ENCODE measurements at places on chromosomes 2 and 18.

DNA sequence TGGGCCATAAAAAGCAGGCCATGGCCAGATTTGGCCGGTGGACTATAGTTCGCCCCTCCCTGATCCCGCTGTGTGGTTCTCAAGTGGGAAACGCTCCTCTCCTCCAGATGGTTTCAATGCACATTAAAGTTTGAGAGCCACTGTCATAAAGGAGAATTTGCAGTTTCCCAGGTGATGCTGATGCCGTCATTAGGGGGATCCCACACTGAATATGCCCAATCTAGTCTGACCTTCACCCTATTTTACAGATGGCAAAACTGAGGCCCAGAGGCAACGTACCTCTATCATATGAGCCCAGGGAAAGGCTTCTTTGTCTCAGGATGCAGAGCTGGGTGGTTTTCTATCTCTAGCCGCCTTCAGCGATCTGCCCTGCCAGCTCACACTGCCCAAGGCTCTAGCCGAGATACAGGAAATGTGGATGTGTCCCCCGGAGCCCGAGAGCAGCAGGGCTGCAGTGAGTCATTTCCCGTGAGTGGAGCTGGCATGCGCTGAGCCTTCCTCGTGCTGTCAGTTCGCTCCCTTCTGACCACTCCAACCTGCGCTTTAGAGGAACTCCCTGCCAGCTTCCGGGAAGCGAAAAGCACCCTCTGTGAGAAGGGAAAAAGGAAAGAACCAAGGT, 116.2 kb downstream of the SMAD7 start:
- H3K4me1 ChIP-seq: peaks cover 29% of the 10 kb centered on the region
- peak overlapping the region; percentile 48 for H3K4me3 ChIP-seq
- H3K27me3 ChIP-seq: no peaks in the 10 kb centered on the region

- no peaks in the 10 kb centered on the region for H3K27me3 ChIP-seq
- H3K36me3 ChIP-seq: no peaks in the 10 kb centered on the region
- H3K4me1 ChIP-seq: no peaks in the 10 kb centered on the region
- no peak for DNase-seq
Measured at GRCh38 chr2:73436019-73436418, 50.4 kb downstream of the ALMS1 start.

DNA sequence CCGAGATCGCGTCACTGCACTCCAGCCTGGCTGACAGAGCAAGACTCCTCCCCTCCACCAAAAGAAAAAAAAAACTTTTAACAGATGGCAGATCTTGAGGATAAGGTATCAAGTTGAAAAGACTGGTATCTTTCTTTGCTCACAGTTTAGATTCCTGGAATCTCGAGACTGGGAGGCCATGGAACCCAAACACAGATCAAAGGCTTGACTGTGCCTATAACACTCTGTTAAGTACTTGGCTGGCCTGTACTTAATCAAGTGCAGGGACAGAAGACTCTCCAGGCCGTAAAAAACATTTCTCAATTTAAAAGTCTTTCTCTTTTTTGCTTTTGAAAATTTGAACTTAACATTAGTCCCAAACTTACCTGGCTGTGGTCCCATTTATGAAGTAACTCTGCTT, 107.1 kb upstream of the ZNF516 start:
- no peaks in the 10 kb centered on the region for H3K27me3 ChIP-seq
- H3K27ac ChIP-seq: no peak overlapping the region
- no peaks in the 10 kb centered on the region for H3K36me3 ChIP-seq
- DNase-seq: no peak

DNA sequence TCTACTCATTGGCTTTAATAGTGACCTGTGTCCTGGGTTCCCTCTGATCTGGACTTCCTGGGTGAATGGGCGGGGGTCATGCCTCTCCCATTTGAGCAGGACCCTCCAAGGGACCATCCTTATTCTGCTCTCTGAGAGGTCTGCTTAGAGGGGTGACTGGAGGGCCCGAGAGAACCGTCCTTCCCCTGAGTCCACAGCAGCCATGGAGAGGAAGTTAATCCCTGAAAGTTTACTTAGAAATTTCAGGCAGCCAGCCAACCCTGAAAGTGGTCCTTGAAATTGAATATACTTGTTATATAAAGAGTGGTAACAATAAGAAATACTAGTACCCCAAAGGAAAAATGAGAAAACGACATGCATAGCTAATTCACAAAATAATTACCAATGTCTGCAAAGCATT, 226.1 kb downstream of the DYSF start:
- H3K36me3 ChIP-seq: no peaks in the 10 kb centered on the region
- H3K27me3 ChIP-seq: no peaks in the 10 kb centered on the region
- H3K27ac ChIP-seq: no peak overlapping the region

DNA sequence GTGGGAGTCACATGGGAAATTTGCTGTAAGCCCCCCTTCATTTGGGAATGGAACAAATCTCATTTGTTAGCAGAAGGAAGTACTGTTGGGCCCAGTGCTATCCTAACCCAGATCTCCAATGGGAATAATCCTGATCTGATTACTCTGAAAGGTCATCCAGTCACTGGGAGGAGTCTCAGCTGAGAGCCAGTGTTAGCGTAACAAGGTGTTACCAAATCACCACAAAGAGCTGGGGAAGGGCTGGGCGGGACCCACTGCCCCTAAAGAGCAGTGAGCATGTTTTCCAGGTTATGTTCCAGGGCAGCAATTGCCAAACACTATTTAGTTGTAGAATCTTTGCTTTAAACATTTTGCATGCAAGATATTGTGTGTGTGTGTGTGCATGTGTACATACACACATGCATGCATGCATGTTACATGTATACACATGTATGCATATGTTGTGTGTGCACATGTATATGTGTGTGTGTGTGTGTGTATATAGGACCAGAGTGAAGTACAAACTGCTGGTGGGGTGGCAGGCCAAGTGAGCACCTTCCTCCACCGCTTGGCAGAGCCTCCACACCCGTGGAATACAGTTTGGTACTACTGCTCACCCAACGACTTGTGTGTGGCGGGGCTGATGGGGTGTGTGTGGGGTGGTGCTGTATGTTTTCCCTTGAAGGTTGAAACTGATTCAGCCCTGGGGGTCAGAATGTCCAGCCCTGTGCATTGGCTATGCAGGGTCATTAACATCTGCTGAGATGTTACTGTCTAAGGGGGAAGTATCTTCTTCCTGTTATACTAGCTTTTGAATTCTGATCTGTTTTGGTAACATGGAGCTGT, 15.2 kb downstream of the INPP5D start:
- 0 out of 2 replicates have a peak, but pooled peaks cover 2% of the 10 kb centered on the region for H3K36me3 ChIP-seq
- H3K27ac ChIP-seq: peak overlapping the region; percentile 60
- no peaks in the 10 kb centered on the region for H3K27me3 ChIP-seq
- H3K4me3 ChIP-seq: peak overlapping the region; percentile 32
- peaks cover 29% of the 10 kb centered on the region for H3K4me1 ChIP-seq

DNA sequence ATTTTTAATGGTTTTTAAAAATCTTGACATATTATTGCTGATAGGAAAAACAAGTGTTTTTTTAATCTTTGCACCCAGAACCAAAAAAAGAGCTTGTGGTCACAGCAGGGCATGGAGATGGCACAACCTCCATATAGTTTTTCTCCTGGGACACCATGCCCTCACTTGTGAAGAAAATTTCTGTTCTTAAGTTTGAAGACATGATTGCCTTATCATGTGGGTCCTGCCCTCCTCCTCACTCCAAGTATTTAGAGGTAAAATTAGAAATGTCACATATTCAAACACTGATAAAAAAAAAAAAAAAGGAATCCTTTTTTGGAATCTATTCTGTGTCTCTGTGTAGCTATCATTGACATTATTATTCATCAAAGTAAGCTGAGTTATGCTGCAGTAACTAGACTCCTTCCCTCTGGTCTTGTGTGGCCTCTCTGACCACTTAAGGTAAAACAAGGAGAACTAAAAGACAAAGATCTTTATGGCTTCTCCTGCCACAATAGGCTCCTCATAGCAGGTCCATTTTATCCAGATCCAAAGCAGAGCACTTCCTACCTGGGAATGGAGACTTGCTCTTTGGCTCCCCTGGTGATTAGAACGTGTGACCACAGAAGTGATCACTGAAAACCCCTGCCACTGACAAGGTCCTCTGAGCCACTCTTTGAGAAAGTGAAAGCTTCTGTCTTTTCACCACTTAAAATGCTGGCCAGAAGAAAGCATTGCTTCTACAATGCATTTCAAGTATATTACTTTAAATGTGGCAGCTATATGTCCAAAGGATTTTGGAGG, 19.8 kb downstream of the ADD2 start:
- H3K27ac ChIP-seq: no peak overlapping the region
- H3K4me3 ChIP-seq: no peak overlapping the region
- DNase-seq: no peak
- H3K36me3 ChIP-seq: no peaks in the 10 kb centered on the region
- no peaks in the 10 kb centered on the region for H3K4me1 ChIP-seq

DNA sequence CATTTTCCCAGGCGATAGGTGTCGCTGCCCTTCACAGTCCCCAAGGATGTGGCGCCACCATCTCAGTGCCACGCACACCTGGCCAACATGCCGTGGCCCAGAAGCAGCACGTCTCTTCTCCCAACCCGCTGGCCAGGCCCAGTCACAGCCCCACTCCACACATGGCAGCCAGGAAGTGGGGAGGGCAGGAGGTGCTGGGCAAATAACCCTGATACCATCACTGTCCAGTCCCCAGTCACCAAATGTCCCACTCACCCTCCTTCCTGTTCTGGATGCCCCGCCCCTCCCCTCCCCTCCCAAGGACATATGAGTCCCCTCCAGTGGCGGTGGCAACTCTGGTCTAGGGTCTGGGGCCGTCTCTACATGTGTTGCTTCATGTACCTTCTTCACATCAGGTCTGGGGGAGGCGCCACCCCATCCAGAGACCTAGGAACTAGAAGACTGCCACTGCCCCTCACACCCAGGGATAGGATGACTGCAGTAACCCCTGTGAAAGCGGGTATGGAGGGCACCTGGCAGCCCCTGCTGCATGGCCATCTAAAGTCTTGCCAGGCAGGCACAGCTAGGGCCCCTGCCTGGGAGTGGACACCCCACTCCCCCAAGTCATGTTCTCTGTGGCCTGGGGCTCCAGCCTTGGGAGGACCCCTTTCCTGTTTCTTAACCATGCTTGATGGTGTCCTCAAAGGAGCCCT, 7.3 kb upstream of the CAPN10 start:
- H3K27me3 ChIP-seq: no peaks in the 10 kb centered on the region
- DNase-seq: no peak
- peaks cover 48% of the 10 kb centered on the region for H3K4me1 ChIP-seq
- no peak overlapping the region for H3K4me3 ChIP-seq
- H3K27ac ChIP-seq: peak overlapping the region; percentile 99

DNA sequence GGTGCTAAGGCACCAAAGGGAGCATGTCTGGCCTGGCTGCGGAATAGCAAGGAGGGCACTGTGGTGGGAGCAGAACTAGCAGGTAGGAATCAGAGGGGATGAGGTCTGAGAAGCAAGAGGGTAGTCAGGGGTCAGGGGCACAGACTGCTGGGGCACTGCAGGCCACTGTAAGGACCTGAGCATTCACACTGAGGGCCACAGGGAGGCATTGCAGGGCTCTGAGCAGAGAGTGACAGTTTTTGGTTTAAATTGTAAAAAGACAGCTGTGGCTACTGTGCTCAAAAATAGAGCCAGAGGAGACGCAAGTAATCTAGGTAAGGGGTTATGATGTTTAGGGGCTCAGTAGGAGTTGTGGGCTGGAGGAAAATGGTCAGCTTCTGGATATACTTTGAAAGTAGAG, 41.5 kb downstream of the ARHGAP25 start:
- H3K27ac ChIP-seq: no peak overlapping the region
- H3K4me3 ChIP-seq: peak overlapping the region; percentile 75

GRCh38 chr18:55787536-55788073, 199.6 kb upstream of the TCF4 start:
- no peaks in the 10 kb centered on the region for H3K36me3 ChIP-seq
- no peak overlapping the region for H3K27ac ChIP-seq
- no peaks in the 10 kb centered on the region for H3K27me3 ChIP-seq

- H3K36me3 ChIP-seq: no peaks in the 10 kb centered on the region
- no peak overlapping the region for H3K27ac ChIP-seq
- DNase-seq: no peak
- no peak overlapping the region for H3K4me3 ChIP-seq
- H3K27me3 ChIP-seq: no peaks in the 10 kb centered on the region
- H3K4me1 ChIP-seq: no peaks in the 10 kb centered on the region
Measured at GRCh38 chr2:199223791-199224190, 233.9 kb downstream of the SATB2 start.

DNA sequence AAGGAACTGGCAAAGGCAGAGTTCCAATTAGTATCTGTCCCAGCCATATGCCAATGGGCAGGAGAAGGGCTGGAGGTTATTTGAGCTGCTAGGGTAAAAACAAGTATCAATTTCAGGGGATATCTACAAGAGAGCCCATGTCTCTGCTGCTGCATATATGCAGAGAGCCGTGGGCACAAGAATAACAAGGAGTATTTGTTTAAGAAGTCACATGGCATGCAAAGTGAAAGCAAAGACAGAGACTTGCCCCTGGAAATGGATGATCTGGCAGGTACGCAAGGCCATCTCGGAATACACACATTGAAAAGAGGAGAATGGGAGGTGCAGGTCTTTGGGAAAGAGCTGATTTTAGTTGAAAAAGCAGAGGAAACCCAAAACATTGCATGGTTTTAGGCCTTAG, 170.6 kb downstream of the EVA1A start:
- no peak overlapping the region for H3K4me3 ChIP-seq
- no peaks in the 10 kb centered on the region for H3K36me3 ChIP-seq
- no peaks in the 10 kb centered on the region for H3K4me1 ChIP-seq
- DNase-seq: no peak
- H3K27me3 ChIP-seq: no peaks in the 10 kb centered on the region
- no peak overlapping the region for H3K27ac ChIP-seq

DNA sequence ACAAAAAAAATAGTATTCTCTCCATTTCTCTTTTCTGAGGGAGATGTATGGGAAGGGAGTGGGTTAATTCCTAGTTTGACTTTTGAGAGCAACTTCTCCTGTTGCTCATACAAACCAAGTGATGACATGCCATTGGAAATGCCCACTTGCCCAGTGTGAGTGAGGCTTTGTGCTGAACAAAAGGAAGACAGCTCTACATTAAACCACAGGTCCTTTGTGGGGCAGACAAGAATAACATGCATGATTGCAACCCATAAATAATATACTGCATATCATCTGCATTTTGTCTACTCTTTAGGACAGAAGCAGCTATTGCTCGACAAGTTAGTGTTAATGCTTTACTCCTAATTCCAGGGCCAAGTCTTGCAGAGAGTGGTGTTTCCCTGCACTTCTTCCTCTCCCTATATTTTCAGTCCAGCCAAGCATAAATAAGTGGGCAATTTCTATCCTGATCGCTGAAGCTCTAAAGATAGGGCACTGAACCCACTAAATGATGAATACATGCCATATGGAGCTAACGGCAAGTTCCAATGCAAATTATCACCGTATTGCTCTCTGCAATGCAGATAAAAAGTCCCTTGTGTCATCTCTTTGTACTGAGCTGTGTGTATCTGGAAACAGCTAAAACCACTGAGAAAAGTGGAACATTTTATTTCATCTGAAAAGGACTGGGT, 19.4 kb upstream of the EHBP1 start:
- no peak for DNase-seq
- no peaks in the 10 kb centered on the region for H3K27me3 ChIP-seq
- H3K36me3 ChIP-seq: no peaks in the 10 kb centered on the region
- H3K27ac ChIP-seq: no peak overlapping the region

All from MM.1S (cell line).